ENCODE measurements at places on chromosomes 1 and 21.

DNA sequence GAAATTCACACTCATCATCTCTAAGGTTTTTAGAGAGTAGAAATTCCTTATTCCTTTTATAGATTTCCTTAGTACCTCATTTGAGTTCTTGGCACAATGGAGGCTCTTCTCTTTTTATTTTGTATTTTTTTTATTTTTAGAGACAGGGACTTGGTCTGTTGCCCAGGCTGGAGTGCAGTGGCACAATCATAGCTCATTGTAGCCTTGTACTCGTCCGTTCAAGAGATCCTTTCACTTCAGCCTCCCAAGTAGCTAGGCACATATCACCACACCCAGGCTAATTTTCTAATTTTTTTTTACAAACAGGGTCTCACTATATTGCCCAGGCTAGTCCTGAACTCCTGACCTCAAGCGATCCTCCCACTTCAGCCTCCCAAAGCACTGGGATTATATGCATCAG is 29.6 kb downstream of the RGL1 start:
- no peak for DNase-seq

GRCh38 chr1:108584428-108584856 is 24.5 kb downstream of the EEIG2 start:
- no peak for DNase-seq

DNA sequence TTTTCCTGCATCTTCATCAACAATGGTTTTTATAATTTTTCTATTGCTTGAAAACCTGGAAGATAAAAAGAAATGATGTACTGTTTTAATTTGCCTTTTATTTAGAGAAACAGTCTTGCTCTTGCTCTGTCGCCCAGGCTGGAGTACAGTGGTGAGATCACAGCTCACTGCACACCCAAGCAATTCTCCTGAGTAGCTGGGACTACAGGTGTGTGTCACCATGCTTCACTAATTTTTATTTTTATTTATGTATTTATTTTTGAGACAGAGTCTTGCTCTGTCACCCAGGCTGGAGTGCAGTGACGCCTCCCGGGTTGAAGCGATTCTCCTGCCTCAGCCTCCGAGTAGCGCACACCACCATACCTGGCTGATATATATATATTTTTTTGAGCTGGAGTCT is 43.0 kb upstream of the RPL11 start:
- DNase-seq = no peak

GRCh38 chr1:79040424-79041082 is 34.0 kb upstream of the ADGRL4 start:
- no peak for DNase-seq

DNA sequence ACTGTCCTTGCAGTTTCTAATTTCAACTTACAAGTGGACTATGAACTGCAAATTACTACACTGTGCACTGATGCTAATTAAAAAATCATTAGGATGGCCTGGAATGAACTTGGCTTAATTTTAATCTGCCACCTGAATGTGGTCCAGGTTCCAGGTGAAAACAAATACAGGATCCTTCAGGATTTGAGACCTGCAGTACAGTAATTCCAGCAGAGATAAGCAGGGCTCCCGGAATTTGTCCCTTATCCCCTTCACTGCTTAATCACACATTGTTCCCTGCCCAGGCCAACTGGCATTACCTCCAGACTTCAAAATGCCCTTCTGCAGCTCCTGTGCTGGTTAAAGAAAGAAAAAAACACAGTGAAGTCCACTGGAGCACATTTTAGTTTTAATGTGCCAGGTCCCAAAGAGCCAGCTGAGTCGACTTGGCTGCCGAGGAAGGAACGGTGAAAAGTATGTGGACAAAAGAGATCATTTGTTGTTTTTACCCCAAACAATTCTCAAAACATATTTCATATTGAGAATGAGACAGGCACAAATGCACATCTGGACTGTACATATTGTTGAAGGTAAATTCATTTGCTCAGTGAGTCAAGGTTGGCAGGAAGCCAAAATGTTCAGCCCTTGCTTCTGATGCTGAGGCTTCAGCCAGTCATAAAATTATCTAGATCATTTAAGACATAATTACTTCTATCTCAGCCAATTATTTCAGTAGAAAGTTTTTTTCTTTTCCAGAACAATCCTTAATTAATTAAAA is 28.3 kb downstream of the DEGS1 start:
- no peak for DNase-seq

DNA sequence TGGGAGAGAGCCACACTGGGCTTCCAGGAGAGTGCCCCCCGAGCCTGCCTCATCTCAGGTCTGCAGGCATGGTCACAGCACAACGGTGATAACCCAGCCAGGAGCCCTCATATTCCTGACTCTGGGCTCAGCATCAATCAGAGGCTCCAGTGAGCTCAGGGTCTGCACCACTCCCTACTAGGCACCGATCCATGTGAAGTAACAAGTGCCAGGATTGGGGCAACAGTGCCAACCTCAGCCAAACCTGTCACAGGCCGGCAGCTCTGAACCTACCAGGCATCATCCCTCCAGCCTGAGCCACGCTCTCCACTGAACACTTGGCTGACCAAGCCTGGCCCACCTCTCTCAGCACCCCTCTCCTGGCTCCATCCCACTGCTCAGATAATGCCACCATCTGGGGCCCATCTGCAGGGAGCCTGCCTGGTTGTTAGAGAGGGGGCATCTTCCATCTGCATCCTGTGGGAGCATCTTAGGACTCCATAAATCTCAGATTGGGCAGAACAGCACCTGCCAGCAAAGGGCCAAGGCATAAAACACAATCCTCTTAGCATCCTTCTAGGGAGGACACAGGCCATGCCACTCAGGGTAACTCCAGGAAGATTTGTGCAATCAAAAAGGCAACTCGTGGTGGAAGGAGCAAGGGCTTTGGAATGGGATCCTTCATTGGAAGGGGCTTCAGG is 213.7 kb upstream of the CSF3R start:
- no peak for DNase-seq

- DNase-seq = no peak
These were observed 140.9 kb downstream of the MIS18A start for GRCh38 chr21:32137931-32138330.

DNA sequence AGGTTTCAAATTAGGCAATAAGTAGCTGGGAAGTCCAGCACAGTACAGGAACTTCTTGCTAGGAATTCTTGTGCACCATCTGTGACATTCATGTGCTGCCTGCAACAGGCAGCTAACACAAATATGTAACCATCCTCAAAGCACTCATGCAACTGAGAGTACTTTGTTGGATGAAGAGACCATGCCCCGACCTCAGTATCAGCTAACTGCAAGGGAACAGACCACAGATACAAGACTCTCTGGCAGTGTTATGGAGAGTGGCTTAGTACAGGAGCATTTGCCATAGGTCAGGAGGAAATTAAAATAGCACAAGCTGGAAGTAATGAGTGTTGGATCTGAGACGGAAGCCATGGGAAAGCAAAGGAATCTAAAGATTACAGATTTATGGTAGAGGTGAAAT is 123.6 kb downstream of the LRRC53 start:
- DNase-seq = no peak

DNA sequence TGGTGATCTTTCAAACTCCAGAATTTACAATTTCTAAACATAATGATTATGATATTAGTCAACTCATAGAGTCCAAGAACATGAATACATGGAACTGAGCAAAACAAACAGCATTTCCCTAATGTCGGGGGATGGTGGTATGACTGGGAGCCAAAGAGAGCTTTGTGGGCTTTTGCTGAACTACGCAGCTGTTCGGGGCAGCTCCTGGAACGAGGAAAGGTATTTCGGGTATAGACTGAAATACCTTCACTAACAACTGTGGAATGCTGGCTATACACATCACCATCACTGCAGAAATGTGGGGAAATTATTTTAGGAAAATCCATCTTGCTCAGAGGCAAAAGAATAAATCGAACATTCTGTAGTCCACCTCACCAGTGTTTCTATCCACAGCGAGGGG is 30.2 kb upstream of the VPS26C start:
- no peak for DNase-seq

DNA sequence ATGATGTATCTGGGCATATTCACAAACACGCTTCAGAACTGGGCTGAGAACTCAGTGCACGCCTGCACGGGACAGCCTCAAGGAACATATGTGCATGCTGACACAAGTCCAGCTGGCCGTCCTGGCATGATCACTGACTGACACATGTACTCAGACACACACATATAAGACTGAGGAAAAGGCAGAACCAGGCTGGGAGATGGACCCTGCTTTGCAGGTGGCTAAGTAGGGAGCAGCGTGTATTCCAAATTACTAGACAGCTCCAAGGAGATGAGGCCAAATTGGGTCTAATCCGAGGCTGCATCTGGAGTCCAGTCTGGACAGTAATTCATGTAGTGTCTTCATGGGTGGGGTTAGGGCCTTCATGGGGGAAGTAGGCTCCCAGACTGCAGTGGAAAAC is 41.4 kb upstream of the GJB5 start:
- DNase-seq = no peak

DNA sequence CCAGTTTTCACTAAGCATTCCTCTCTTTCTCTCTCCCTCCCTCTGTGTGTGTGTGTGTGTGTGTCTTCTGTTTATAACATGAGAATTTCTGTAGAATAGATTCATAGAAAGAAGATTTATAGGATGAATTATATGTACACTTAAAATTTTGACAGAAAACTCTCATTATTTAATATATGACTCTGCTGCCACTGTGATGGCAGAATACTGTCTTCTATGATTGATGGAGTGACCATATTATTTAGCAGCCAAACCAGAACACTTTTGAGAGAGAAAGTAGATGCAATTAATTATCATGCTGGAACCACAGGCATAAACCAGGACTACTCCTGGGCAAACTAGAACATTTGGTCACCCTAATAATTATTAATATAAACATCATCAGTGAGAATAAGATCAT is 34.3 kb upstream of the XPR1 start:
- no peak for DNase-seq

- no peak for DNase-seq
These were observed 29.3 kb downstream of the RRP1 start for GRCh38 chr21:43818685-43819084.

DNA sequence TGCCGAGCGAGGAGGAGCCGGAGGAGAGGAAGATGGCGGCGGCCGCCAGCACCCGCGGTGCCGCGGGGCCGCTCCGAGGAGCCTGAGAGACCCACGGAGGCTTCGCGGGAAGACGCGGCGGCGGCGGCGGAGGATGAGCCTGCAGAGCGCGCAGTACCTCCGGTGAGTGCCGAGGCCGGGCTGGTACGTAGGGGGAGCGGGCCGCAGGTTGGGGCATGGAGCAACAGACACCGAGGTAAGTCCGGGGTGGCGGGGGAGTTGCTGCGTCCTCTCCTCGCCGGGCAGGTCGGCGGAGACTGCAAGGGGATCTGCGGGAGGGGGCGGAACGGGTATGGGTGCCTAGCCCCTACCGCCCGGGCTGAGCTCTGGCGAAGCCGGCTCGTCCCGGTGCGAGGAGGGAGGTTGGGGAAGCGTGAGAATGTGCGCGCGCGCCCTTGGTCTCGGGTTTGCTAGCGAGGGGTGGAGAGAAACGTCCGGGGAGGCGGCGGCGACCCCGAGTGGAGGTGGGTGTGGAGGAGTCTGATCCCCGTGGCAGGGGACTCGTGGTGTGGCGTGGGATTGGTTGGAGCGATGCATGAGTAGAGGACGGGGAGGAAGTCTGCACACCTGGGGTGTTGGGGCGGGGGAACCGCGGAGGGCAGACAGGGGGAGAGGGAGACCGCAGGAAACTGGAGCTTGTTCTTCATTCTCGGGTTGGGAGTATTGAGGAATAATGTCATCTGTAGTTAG is at the start of gene SMG7:
Gene SMG7 (plus strand): TSS at position 12 of the 729 bp plus-strand sequence. CDS start 122 bp downstream, at position 134.
- DNase-seq = no peak

DNA sequence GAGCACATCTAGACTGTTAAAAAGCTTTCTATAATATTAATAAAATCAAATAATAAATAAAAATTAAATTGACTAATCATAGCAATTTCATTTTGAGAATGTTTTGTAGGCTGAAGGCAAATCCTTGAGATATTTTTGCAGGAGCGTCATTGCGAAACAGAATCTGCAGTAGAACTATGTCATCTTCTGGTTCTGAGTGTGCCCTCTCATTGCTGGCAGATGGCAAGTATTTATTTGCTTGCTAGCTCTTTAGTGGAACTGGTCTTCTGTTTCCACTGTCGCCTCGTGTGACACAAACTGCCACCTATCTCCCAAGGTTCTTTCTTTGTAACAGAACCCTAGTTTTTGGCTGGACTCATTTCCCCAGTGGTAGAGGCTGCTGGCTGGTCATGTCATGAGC is 19.0 kb upstream of the IRF2BP2 start:
- no peak for DNase-seq

DNA sequence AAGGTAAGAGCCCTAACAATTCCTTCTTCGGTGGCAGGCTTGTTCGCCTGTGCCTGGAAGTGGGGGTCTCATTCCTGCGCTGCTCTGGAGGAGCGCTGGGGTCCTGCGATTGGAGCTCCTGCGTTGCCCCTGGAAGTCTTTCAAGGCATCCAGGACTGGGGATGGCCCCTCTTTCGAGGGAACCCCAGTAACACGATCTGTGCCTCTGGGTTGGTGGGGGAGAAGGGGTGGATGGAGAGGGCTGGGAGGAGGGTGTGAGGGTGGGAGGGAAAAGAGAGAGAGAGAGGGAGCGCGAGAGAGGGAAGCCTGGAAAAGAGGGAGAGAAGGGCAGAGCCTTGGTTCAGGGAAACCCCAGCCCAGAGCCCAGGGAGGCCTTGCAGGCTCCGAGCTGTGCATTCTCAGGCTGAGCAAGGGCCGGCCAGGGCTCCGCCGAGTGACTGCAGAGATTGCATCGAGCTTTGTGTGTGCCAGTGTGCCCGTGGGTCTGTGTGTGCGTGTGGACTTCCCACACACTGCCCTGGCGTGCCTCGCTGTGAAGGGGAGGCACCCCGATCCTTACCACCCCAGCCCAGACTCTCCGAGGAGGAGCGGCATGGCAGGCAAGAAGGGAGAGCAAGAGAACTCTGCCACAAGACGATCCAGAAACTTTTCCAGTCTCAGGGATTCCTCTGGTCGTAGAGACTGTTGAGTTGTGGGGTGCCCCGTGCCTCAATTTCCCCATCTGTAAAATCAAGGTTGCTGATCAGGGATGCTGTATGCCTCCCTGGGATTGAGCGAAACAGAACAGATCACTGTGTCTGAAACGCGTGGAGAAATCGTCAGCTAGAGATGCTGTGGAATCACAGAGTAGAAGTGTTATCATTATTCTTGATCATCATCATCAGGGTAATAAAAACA is 619 bp downstream of the BCL9 start:
- no peak for DNase-seq

GRCh38 chr1:216194721-216195120 is 228.5 kb downstream of the USH2A start:
- no peak for DNase-seq

DNA sequence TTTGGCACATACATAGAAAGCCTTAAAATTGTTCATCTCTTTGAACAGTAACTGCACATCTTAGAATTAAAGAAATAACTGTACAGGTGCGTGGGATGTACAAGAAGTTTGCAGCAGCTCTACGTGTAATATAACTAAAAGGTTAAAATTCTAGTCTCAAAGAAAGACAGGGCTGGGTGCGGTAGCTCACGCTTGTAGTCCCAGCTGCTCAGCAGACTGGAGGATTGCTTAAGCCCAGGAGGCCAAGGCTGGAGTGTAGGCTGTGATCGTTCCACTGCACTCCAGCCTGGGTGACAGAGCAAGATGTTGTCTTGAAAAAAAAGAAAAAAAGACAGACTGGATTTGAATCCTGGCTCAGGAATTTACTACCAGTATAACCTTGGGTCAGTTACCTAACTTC is 13.4 kb downstream of the PARP1 start:
- no peak for DNase-seq

- DNase-seq = no peak
These were observed 1.2 kb downstream of the EPHB2 start for GRCh38 chr1:22711591-22712501.

- no peak for DNase-seq
These were observed 40.1 kb downstream of the TLR5 start for GRCh38 chr1:223102797-223103533.

All from non-pigmented ciliary epithelial cell (primary cell).